Activated naive CD4-positive, alpha-beta T cell treated with anti-CD3 and anti-CD28 coated beads for 36 hours (primary cell): ENCODE measurements at places on chromosomes 2 and 18. TPM values are rescaled to one million over a fixed set of nuclear protein-coding genes. Genes with fewer than 3 reads are reported as not detected.

Gene SLC9A2
- 0.07 TPM for total RNA-seq

Gene PLCL1
- 3.5 TPM for total RNA-seq

Gene CTAGE1
- total RNA-seq, result not detected

Gene C2orf72
- total RNA-seq, result not detected

Gene AQP12A
- not detected for total RNA-seq

Gene FOXI3
- total RNA-seq, result not detected

Gene ACVR1C
- 3.6 TPM for total RNA-seq

Gene SCTR
- total RNA-seq, result not detected

Gene RGPD5
- 37.5 TPM for total RNA-seq

Gene ADRA2B
- 0.52 TPM for total RNA-seq

Gene SGPP2
- 7.1 TPM for total RNA-seq

Gene OSBPL1A
- total RNA-seq, result 2.7 TPM

Gene NOSTRIN
- total RNA-seq, result not detected

Gene UGT1A8
- total RNA-seq, result not detected

- DNase-seq, result peak; percentile 75
Measured at GRCh38 chr2:241788572-241788971, 11.9 kb downstream of the GAL3ST2 start.

- no peak for DNase-seq
Measured at GRCh38 chr2:40879305-40879704, 427.4 kb upstream of the SLC8A1 start.

DNA sequence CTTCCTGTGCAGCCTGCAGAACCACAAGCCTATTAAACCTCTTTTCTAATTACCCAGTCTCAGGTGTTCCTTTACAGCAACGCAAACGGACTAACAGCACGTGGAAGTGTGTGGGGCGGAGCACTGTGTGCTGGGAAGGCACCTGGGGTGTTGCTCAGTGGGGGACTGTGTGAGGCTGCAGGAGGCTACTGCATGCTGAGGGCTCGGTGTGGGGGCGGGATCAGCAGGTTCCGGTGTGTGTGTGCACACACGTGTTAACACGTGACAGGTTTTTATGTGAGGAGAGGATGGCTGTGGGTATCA, 58.9 kb downstream of the ANKMY1 start:
- DNase-seq, result no peak

- no peak for DNase-seq
Measured at GRCh38 chr18:49907346-49907929, 94.1 kb upstream of the ACAA2 start.

DNA sequence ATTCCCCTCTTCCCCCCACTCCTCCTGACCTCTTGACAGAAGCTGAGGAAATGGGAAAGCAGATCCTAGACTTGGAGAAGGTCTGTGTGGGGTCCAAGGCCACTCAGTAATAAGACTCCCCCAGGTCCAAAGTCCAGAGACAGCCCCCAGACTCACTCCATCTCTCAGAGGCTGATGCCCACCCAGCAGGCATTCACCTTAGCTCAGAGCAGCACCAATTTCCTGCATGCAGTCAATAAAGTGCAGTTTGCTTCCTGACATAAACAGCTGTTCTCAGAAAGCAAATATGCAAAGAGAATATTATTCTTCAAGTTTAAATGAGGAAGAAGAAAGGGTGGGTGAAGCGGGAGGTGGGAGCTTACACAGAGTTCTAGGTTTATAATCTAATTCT, 84.1 kb upstream of the RTN4 start:
- peak; percentile 19 for DNase-seq

DNA sequence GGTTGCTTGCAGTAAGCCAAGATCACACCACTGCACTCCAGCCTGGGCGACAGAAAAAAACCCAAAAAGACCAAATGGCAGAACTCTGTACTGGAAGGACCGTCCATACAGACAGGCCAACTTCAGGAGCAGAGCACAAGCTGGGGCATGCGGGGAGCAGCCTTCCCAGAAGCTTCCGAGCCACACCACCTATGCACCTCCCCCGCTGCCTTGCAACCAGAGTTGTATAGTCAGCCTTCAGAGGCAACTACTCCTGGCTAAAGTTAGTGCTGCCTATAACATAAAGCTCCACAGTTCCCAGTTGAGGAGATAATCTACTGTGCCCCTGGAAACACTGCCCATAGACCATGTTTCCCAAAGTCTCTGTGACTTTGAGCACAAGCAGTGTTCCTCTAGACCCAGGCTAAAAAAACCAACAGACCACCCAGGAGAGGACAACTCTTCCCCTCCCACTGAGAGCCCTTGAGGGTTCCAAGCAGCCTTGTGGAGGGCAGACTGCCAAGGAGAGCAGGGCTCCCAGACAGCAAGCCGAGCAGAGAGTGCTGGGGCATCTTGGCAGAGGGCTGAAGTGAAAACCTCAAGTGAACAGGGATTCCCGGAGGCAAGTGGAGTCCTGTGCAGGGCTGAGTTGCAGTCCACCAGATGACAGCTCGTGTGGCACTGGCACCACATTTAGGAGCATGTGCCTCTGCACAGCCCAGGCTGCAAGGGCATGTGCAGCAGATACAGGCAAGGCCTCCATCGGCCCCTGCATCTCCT, 6.8 kb downstream of the SFT2D3 start:
- no peak for DNase-seq

DNA sequence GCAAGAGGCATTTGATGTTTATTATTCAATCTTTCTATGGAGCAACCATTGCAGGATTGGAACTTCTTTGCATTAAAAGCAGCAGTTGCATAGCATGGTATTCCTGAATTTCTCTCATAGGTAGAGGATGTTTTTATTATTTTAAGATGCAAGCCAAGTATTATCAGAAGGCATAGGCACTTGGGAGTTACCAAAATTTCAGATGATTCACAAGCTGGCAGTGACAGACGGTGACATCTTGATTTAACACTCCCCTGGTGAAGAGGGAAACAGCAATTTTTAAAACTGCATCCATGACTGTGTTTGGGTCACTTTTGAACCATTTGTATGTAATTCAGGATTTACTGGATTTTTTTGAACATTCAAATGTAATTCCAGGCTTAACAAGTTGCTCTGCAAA, 654.3 kb downstream of the SLC4A3 start:
- DNase-seq, result no peak

DNA sequence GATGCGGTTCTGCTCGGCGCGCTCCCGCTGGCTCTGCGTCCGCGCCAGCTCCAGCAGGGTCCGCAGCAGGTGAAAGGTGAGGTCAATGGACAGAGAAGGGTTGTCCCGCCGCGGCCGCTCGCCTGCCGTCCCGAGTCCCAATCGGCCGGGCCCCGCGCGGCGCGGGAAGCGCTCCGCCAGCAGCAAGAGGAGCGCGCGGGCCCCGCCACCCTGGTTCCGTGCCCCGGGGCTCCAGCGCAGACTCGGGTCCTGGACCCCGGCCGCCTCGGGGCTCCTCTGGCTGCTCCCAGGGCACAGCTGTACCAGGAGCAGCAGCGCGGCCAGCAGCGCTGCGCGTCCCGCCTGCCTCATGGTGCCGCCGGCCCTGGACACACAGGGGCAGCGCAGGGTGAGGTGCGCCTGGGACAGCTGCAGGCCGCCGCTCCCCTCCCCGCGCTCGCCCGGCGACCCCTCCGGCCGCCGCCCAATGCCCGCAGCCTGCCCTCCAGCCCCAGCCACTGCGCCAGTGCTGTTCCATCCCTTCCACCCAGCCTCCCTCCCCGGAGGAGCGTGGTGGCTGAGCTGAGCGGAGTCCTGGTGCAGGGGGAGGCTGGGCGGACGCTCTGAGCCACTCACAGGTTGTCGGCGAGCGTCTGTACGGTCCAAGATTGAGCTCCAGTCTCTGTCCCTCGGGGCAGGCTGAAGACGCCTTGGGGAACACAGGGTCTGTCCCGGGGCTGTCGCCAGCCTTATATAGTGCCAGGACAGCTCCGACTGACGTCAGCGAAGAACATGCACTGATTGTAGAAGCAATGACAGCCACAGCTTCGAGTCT, 493 bp downstream of the UCN start:
- no peak for DNase-seq

- no peak for DNase-seq
Measured at GRCh38 chr18:54860941-54861340, 32.7 kb downstream of the RAB27B start.

DNA sequence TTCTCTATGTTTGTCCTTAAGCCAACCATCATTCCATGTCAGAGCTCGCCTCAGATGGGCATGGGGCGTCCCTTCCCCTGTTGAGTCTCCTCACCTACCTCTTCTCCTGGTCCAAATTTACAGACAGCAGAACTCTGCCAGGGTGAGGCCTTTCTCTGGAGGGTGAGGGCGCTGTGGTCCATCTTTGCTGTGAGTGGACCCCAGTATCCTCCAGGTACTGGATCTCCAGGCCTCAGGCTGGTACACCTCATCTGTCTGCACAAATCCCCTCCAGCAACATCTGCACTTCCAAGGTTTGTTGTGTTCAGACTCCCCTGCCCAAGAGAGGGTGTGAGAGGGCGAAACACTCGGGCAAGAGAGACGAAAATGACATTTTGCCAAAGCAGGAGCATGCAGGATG, 63.9 kb upstream of the EDAR start:
- DNase-seq, result no peak

DNA sequence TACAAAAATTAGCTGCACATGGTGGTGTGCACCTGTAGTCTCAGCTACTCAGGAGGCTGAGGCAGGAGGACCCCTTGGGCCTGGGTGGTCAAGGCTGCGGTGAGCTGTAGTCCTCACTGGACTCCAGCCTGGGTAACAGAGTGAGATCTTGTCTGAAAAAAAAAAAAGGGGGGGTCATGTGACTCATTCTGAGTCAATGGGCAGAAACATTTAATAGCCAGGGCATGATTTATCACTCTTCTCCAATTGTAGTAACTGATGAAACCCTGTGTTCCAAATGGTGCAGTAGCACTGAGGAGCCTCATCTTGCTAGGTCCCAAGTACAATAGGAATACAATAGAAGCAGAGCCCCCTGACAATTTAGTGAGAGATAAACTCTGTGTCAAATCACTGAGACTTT, 78.9 kb upstream of the CCDC68 start:
- no peak for DNase-seq

- no peak for DNase-seq
Measured at GRCh38 chr18:71986351-71987050, 557.6 kb downstream of the CBLN2 start.

GRCh38 chr2:25125976-25126375, 42.4 kb downstream of the POMC start:
- no peak for DNase-seq

DNA sequence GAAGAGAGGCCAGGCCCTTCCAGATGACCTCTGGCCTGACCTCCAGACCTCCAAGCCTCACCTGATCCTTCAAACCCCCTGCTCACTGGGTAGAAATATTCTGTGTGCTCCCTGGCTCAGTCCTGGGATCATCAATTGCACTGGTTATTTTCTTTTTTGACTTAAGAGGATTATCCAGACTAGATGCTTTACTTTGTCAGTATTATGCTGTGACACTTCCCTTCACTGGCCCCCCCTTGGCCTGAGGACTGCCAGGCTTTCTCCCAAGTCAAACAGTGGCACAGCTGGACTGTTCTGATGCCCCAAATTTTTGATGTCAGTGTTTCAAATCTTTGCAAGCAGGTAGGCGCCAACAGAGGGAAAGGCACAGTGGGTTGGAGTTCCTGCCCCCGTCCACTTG, 156.3 kb upstream of the SKOR2 start:
- no peak for DNase-seq
